ENCODE measurements at places on chromosomes 2 and 18.

- no peak for DNase-seq
Observed at GRCh38 chr2:37623971-37624900, 47.2 kb downstream of the CDC42EP3 start.

- DNase-seq: no peak
Observed at GRCh38 chr2:62713837-62714236, 8.3 kb downstream of the EHBP1 start.

GRCh38 chr2:232697807-232698110, 628 bp downstream of the GIGYF2 start:
- DNase-seq: no peak

GRCh38 chr2:164599954-164600589, 21.2 kb downstream of the GRB14 start:
- peak; percentile 19 for DNase-seq

- no peak for DNase-seq
Observed at GRCh38 chr2:42013409-42013808, 34.4 kb upstream of the PKDCC start.

DNA sequence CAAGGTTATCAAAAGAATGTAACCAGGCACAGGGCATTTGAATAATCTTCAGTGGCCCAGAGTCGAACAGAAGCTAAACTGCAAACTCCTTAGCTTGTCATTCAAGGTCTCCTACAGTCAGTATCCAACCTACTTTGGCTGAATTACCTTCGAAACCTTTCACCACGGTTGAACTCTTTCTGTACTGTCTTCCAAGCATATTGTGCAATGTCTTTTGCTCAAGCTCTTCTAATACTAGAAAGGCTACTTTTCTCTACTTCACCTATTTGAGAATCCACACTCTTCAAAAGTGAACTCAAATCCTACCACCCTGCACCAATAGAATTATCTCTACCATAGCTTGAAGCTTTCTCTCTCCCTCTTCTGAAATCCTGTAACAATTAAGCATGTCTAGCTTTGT, 142.9 kb downstream of the NR4A2 start:
- DNase-seq: no peak

- DNase-seq: no peak
Observed at GRCh38 chr18:55161916-55162315, 202.7 kb upstream of the CCDC68 start.

GRCh38 chr2:120878970-120879369, 143.3 kb downstream of the GLI2 start:
- no peak for DNase-seq

DNA sequence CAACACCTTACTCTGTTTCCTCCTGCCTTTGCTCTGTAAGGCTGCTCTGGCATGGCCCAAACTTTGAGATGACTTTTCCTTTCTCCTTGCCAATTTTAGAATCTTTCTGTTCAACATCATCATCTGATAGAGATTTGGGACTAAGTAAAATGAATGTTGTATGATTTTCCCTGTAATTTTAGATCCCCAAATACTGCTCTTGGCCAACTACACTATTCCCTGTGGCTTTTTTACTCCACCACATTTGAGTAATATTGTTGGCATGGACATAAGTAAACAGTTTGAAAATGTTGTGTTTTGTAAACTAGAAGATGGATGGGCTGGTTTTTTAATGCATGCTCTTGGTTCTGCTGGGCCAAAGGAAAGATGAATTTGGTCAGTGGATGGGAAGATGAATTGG, 12.1 kb downstream of the LTBP1 start:
- no peak for DNase-seq

DNA sequence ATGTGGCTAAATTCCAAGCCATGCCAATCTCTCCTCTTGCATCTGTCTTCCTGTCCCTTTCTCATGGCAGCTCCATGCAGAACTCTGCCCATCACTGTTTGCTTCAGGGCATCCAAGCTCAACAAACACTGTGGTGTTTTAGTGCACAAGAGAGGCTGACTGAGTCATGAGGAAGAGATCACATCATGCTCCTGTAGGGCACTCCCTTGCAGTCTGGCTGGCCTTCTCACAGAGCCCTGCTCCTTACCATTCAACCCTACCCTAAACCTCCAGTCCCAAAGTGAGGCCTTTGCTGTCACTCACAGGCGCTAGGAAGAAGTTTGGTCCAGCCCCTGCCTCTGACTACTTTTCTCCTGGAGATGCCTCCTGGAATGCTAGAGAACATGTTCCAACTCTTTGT, 194.0 kb downstream of the LRATD1 start:
- no peak for DNase-seq
